SK-N-SH treated with all-trans-retinoic acid at 6 μM for 48 hours (cell line): ENCODE measurements at places on chromosomes 2 and 18.
A peak's percentile ranks its signal among the peaks of the same experiment; 100 is the strongest.

DNA sequence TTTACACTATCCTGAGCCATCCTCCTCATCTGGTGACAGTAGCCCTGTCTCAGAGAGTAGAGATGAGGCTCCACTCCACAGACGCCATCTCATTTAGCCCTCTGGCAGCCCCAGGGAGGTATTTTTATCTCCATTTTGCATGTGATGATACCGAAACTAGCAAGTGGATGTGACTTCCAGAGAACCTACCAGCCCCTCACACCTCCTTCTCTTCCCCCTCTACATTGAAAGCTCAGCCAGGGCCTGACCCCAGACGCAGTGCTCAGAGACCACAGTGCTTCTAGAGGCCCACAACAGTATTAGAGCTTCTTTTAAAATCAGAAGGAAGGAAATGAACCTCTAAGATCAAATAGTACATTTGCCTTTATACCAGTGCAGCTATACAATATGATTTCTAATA is 8.3 kb downstream of the GYPC start:
- ATAC-seq: no peak

GRCh38 chr2:47077442-47078117 is 77.5 kb downstream of the STPG4 start:
- ATAC-seq: no peak

DNA sequence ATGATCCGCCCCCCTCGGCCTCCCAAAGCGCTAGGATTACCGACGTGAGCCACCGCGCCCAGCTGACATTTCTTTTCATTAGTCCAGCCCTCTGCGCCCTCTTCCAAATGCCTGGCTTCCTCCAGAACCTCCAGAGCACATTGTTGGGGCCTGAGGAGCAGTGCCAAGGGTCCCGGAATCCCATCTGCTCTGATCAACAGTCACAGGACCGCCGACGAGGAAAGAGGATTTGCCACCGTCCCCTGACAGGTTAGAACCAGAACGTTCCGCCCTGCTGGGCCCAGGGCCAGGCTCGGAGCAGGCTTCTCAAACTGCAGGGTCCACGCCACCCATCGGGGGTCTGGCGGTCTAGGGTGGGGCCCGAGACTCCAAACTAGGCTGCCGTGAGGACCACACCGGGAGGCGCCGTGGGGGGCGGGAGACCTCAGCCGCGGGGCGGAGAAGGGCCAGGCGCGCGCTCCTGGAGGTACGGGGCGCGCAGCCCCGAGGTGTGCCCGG is 36.9 kb upstream of the ITM2C start:
- ATAC-seq: no peak

DNA sequence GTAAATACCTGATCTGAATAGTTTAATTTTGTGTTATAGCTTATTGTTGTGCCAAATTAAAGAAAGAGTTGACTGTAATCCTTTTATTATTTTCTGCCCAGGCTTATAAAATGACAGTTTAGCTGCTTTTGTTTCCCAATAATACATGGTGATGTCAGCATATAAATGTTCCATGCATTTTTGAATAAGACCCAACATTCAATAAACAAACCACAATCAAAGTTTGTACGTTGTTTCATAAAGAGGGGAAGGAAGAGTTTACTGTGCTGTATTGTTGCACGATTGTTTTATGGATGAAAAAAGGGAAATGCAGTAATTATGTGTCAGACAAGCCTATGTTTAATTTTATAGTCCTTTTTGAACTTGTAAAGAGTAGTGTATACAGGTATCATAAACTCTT is 177.2 kb upstream of the SCN7A start:
- no peak for ATAC-seq

GRCh38 chr2:109321570-109321969 is 192.6 kb downstream of the SH3RF3 start:
- ATAC-seq: no peak

DNA sequence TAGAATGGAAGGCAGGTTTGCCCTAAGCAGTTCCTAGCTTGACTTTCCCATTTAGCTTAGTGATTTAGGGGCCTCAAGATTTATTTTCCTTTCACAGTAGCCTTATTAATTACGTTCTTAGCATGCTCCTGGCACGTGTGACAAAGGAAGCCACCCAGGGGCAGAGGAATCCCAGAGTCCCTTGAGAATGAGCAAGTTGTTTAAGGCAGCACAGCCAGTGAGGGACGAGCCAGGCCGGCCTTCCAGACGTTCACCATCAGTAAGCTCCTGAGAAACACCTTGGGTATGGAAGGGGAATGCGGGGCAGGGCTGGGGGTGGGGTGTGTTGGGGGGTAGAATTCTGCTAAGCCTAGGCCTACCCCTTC is 76.3 kb downstream of the SOWAHC start:
- no peak for ATAC-seq

DNA sequence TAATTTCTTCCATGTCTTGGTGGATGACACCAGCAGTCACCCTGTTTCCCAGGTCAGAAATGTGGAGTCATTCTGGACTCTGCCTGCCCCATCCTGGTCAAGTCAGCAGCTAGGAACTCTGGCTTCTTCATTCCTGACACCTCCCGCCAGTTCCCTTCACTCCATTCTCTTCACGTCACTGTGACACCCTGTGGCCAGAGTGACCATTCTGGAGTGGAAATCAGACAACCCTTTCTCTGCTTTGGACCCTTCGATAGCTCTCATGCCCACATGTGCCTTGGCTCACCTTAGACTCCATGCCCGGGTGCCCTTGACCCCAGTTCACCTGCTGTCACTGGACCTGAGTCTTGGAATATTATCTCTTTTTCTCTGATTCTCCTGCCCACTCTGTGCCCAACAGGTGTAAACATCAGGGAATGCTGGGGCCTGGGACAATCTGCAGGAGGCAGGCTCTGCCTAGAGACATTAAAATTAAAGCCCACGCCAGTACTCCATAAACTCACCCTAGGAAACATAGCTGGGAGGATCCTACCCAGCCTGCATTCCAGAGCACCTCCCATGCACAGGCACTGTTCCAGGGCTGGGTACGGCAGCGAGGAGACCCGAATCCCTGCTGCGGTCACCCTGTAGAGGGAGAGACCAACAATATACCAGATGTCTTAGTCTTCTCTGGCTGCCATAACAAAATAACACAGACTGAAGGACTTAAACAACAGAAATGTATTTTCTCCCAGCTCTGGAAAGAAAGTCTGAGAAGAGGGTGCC is 41.1 kb upstream of the FAHD2A start:
- ATAC-seq: no peak

- no peak for ATAC-seq
Observed at GRCh38 chr2:175318542-175318941, 137.0 kb upstream of the ATP5MC3 start.

DNA sequence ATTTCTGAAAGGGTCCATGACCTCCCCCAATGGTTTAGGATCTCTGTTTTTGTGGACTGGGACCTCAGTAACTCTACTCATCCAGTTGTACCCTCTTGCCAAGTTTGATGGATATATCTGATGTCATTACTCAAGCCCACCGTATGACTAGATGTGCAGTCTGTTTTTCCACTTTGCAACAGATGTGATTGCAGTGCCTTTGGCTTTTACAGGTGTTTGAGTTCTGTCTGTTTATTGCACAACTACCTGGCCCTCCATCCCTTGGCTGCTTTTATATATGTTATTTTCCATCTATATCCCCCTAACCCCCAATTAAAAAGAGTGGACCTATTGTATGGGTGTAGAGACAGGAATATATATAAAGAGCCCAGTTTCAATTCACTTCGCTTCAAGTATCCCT is 10.8 kb downstream of the NCOA1 start:
- no peak for ATAC-seq

GRCh38 chr18:35478520-35479435 is 19.0 kb downstream of the INO80C start:
- ATAC-seq: no peak

DNA sequence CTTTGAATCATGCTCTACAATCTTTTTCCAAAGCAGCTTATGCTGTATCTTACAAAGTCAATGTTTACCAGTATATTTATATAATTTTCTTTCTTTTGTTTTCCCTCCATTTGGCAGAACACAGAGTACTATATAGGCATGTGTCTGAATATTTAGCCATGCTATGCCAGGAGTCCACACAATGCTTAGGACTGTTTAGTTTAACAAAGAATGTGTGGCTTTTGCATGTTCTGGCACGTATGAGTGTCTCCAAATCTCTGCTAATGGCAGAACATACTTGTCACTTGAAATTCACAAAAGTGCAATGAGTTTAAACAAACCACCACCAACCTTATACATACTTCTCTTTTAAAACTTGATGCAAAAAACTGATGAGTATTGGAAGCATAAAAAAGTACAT is 268.0 kb downstream of the NR4A2 start:
- no peak for ATAC-seq

DNA sequence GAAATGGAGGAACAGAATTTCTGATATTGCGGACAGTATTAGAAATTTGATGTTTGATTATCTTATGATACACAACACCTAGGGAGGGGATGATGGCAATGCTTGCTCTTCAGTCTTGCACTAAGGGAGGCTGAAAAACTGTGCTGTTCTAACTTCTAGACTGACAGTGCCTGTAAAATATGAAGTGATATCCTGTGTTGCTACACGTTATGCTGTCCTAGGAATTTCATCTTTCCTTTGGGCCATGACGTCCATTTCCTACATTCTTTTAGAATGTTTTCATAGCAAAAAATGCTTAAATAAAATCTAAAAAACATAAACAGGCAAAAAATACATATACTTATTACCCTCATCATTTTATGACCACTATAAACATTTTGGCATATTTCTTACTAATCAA is 55.3 kb downstream of the OSBPL1A start:
- no peak for ATAC-seq

DNA sequence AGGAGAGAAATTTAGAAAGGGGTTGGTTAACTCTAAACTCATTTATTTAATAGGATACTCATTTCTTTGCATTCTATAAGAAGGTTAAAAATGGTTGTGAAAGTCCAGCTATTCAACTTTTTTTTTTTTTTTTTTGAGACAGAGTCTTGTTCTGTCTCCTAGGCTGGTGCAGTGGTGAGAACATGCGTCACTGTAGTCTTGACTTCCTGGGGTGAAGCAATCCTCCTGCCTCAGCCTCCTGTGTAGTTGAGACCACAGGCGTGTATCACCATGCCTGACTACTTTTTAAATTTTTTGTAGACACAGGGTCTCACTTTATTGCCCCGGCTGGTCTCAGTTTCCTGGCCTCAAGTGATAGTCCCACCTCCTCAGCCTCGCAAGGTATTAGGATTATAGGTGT is 11.9 kb downstream of the ELP2 start:
- ATAC-seq: no peak

GRCh38 chr2:45180779-45181178 is 171.5 kb upstream of the SIX2 start:
- ATAC-seq: no peak

DNA sequence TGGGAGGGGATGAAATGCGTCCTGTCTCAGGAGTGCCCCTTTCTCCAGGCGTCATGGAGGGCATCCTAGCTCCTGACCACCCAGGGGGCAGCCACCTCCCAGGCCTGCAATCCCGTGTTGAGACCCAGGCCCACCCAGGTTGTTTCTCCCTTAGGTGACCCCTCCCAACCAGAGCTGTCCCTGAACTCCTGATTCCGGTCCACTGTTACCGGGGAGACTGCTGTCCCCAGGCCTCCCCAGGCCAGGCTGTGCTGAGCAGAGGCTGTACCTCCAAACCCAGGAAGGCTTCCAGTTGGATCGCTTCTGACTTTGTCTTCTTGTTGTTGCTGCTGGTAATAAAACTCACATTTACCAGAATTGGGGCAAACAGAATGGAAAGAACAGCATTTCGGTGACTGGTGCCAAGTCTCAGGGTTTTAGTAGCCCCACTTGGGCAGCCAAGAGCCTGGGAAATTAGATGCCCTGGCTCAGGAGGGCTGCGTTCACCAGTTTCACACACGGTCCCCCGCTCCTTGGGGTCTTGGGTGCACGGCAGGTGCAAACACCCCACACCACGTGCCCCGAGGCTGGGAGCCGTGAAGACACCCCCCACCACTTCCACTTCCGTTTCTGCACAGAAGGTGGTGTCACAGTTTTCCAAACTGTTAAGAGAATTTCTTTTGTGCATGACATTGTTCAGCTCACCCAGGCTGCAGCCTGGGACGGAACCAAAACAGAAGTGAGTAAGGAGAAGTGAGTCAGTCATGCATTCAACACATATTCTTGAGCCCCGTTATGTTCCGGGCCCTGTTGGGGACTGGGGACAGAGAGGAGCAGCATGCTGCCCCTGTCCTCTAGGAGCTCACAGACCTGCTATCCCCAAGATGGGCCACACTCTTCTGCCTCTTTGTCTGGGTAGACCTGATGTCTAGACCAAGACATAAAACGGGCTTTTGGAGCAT is 29.4 kb downstream of the ITM2C start:
- no peak for ATAC-seq

DNA sequence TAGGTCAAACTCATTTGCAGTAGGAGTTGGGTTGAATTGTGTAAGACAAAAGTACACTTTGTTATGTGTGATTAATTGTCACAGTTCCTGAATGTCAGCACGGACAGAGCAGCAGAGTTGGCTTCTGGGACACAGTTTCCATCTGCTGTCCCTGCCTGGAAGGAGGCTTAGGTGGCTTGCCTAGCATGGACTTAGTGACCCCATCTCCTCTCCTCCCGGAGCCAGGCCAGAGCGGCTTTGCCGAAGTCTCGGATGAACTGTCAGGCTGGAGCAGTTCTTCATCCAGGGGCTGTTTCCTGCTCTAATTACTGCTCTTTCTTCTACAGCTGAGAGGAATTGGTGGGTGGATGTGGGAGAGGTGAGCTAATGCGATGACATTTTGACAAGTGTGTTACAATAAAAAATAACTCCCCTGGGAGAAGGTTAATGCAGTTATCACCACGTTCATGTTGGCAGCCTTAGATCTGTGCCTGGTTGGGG is 102.0 kb downstream of the SH3RF3 start:
- no peak for ATAC-seq

- ATAC-seq: no peak
Observed at GRCh38 chr2:23599667-23600066, 214.7 kb downstream of the KLHL29 start.

DNA sequence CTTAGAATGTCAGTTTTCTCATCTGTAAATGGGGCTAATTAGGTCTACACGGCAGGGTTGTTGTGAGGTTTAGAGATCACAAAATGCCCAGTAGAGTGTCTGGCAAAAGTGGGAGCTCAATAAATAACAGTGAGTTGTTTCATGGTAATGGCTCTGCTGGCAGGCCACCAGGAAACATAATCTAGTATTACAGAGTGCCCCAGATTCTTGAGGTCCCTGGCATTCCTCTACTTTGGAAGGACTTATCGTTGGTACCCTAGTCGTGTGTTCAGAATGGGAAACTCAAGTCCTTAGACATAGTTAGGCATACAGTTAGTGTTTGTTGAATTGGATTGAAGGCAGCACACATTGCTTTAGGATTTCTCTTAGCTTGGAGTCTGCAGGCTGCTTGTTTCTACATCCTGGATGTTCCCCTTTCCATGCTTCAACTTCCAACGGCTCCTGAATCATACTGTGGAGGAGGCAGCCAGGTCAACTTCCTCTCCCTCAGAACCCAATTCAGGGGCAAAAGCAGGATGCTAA is 161.5 kb upstream of the FOSL2 start:
- peak; percentile 90 for ATAC-seq

GRCh38 chr2:71667256-71668182 is 214.2 kb downstream of the DYSF start:
- ATAC-seq: no peak
